ENCODE measurements at places on chromosomes 7 and 10. TPM values are rescaled to one million over a fixed set of nuclear protein-coding genes. Genes with fewer than 3 reads are reported as not detected.

ERLIN1 gene
- total RNA-seq: 22.9 TPM

- DNase-seq: no peak
Observed at GRCh38 chr10:60289800-60290199, 99.9 kb downstream of the ANK3 start.

DNA sequence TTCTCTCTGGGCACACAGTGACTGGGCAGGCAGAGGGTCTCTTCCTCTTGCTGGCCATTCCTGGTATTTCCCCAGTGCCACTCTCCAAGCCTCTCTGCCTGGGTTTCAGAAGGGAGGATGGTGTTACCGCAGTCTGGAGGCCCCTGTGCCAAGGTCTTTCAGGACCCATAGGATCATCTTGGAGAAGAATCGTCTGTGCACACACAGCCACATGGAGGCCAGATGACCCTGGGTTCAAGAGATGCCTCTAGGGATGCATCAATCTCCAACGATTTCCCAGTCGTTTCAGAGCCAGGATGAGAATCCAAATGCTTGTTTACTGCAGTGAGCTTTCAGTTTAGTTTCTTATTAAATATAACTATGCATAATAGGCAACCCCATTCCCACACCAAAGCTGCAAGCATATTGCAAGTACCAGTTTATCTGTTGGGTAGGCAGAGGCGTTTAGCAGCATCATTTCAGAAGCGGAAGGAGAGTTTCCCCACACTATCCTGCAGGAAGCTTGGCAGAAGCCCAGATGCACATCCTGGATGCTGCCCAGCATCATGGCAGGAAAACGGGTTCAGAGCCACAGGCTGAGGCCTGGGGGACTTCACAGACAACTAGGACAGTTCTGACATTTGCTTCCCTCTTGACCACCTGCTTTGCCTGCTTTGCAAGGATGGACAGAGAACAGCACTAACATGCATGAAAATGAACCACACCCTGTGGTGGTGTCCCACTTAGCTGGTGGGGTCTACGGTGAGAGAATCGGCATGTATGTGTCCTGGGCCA lies 134.7 kb upstream of the FAM20C start:
- no peak for DNase-seq

ATG9B gene
- total RNA-seq: 5.2 TPM
